ENCODE measurements at places on chromosomes 1 and 21. TPM values are rescaled to one million over a fixed set of nuclear protein-coding genes. Genes with fewer than 3 reads are reported as not detected.

DNA sequence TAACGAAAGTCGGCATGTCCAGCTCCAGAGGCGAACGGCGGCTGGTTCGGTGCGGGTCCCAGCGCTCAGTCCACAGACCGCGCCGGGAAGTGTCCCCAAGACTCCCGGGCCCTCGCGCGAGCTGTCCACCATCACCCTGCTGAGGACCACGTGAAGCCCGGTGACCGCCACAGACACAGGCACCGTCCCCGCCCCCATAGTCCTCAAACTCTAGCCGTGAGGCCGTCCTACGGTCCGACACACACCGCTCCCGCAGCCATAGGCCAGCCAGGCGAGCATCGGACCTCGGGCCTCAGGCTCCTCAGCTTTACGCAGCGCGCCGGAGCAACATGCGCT, 535 bp downstream of the SETD4 start:
- no peak for DNase-seq

DNA sequence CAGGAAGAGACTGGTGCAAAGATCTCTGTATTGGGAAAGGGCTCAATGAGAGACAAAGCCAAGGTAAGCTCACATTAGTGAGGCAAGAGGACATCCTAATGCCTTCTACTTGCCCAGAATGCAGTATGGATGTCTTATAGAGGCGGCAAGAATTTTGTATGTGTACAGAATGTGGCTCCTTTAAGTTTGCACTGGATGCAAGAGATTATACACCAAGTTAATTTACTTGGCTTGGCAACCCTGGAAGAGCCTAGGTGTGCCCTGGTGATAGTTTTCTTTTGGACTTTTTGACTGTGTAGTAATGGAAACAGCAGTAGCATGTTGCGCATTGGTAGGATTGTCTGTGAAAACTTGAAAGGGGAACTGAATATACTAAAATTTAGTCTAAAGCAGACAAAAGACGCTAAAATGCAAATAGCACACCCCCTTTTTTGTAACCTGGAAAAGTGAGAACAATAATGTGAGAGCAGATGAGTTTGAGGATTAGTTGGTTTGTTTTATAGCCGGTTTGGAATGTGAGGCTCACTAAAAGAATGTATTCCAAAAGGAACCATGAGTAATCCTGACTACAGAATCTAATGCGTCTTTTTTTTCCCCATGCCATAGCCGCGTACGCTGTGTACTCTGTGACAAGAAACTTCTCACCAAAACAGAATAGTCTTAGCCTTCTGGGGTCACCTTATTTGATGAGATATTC, 18.1 kb downstream of the KHDRBS1 start:
- no peak for DNase-seq

The RPE65 gene
- total RNA-seq = not detected

- DNase-seq = no peak
Measured at GRCh38 chr21:33434770-33435360, 31.7 kb downstream of the IFNGR2 start.

The RHD gene
- not detected for total RNA-seq

Measured in activated B cell treated with CpG ODN at 0.5 μM for 24 hours (primary cell).